ENCODE measurements at places on chromosomes 3 and 15.

DNA sequence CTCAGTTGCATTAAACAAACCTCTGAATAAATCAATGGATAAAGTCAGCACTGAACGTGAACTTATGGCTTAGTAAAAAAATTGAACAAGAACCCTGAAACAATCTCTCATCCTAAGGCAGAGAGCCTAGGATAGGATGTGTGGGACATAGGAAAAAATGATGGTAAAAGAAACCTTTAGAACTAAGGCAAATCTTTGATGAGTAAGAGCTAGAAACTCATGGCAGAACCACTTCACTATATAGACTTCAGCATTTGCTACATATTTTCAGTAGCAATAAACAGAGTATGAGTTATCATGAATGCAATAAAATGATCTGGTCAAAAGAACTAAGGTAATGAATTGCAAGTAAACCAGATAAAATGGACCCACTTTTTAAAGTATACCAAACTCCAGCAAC lies 725.8 kb upstream of the DPPA4 start:
- no peak for DNase-seq

GRCh38 chr3:64138656-64139375 lies 86.5 kb downstream of the PRICKLE2 start:
- no peak for DNase-seq

DNA sequence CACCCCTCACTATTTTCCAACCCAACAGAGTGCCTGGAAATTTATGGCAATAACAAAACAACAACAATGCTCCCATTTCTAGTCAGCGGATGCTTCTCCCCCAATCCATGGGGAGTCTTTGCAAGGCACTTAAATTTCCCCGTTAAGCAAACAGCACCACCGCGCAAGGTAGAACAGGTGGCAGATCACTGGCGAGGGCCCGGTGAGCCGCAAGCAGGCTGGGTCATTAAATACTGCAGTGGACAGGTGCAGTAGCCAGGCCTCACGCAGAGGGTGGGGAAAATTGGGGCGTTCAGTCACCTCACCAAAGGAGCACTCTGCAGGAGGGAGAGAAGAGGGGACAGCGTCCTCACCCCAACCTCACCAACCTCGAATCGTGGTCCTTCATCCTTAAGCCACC lies 147.5 kb downstream of the NTRK3 start:
- no peak for DNase-seq

DNA sequence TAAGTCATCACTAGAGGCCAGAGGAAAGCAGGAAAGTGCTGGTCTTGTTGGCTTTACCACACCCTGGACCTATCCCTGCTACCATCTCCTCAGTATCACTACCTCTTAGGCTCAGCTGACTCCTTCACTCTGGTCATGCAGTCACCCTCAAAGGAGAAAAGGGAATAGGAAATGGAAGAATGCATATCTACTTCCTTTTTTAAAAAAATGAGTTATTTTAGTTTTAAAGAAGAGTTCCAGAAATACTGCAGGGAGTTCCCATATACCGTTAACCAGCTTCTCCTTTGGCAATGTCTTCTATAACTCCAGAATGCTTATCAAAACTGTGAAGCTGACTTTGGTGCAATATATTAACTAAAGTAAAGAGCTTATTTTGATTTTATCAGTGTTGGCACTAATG lies 688.6 kb downstream of the DIPK2A start:
- no peak for DNase-seq

DNA sequence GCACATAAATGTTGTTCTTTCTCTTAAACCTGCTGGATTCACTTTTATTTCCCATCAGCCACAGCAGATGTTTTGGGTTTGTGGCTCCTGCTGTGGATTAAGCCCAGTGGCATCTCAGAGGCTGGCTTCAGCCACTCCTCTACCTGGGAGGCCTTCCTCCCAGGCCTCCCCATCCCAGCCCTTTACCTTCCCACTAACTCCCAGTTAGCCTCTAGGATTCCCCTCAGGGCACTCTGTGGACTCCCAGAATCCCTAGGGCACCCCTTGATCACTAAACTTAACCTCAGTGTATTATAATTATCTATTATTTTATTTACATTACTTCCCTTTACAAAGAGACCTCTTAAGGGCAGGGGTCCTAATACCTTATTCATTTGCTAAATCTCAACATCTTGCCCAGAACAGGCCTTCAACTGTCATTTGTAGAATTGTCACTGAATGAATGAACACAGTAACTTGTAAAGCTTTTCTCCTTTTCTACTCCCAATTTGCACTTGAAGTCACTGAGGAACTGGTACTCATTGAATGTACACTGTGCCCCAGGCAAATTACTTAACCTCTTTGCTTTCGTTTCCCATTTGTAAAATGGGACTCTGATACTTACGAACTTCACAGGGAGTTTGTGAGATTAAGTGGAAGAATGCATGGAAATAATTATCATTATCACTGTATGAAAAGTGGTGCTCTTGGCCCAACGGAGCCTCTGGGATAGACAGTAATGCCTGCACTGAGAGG lies 8.3 kb downstream of the CCDC13 start:
- no peak for DNase-seq

GRCh38 chr15:41809526-41810220 lies 18.2 kb upstream of the JMJD7 start:
- DNase-seq, result no peak

DNA sequence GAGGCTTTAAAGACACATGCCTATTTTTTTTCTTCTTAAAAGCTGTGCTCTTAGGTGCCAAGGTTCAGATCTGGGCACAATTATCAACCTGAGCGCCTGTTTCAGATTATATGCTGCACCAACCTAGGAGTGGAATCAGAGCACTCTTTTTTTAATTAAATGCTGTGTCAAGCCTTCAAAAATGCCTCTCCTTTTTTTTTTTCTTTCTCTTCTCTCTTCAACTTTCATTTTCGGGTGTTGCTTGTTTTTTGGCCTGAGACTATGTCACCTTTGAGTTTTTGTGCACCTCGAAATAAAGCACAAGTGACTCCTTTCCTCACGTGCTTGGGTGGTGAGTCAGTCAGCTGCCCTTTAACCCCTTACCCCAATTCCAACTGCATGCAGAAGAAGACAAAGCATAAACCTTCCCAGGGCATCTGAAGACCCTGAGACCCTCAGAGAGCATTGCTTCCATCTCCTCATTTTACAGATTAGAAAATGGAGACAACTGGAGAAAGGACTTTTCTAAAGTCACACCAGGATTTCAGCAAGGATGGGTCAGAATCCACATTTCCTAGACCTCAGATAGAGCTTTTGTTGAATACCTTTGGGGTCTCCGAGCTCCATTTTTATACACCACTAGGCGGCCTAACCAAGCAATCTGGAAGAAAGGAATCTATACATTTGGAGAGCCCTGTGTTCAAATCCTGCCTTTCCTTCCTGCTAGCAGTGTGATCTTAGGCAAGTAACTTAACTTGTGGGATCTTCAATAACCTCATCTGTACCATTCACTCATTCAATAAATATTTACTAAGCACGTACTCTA lies 631 bp upstream of the PRICKLE2 start:
- DNase-seq, result no peak

DNA sequence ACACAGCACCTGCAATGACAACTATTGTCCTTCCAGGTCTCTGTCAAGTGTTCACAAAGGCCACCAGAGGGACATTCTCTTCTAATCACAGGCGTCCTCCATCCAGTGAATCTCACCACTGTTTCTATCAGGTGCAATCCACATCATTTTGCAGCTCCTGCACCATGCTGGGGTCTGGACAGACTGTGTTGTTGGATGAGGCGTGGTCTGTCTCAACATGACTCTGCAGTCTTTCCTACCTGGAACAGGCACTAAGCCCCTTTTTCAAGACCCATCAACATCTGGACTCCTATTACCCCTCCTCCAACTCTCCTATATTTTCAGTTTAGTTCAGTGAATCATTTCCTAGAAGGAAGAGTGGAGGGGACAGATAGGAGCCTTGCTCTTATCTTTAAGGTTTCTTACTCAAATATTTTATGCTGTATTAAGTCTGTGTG lies 31.5 kb upstream of the VEPH1 start:
- no peak for DNase-seq

GRCh38 chr15:58571491-58571890 lies 139.7 kb downstream of the LIPC start:
- no peak for DNase-seq

- no peak for DNase-seq
These were observed 1077.0 kb downstream of the ROBO2 start for GRCh38 chr3:78116874-78117273.

- DNase-seq, result no peak
These were observed 423 bp downstream of the TKT start for GRCh38 chr3:53255423-53255774.

DNA sequence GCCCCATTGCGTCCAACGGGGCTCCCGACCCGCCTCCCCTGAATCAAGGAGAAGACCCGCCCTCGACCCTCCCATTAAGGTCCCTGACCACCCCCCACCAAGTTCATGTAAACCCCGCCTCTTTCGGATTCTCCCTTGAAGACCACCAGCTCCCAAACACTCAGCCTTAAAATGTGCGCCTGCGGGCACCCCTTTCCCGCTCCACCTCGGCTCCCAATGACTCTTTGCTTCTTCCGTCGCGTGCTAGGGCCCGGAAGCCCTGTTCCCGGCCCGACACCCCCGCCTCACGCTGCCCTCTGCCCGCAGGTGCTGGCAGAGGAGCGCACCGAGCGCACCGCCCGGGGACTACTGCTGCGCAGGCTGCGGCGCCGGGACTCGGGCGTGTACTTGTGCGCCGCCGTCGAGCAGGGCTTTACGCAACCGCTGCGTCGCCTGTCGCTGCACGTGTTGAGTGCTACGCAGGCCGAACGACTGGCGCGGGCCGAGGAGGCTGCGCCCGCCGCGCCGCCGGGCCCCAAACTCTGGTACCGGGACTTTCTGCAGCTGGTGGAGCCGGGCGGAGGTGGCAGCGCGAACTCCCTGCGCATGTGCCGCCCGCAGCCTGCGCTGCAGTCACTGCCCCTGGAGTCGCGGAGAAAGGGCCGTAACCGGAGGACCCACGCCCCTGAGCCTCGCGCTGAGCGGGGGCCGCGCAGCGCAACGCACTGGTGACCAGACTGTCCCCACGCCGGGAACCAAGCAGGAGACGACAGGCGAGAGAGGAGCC lies 2.7 kb upstream of the LSMEM2 start:
- no peak for DNase-seq

- DNase-seq, result no peak
These were observed 30.5 kb downstream of the CCDC32 start for GRCh38 chr15:40534371-40534770.

DNA sequence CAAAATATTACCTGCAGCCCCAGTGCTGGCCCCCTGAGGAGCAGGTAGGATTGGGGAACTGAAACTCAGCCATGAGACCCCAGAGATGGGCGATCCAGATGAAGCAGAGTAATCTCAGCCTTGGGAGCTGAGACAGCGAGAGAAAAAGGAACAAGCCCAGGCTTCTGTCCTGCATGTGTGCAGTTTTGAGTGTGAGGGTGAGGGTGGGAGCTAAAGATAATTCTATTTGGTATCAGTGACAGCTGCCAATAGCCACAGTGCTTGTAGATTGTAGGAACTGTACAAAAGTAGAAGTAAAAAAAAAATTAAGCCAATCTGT lies 5.9 kb downstream of the ATP8B4 start:
- DNase-seq, result no peak

DNA sequence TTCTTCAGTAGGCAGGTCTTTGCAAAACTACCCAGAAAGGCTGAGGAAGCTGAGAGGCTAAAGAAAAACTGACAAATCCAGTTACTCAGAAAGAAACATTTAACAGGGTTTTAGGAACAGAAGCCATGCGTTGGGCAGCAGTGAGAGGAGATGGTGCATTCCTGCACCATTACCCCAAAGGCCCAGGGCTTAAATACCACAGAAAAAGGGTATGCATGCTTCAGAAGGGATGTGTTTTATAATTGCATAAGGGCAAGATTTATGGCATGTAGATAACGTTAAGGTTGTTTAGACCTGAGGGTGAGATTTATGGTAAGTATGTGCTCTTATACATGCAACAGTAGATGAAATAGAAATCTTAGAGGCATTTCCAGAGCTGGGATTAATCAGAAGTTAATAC lies 10.0 kb downstream of the C3orf52 start:
- no peak for DNase-seq

GRCh38 chr15:101179341-101180153 lies 72.3 kb downstream of the CHSY1 start:
- no peak for DNase-seq

DNA sequence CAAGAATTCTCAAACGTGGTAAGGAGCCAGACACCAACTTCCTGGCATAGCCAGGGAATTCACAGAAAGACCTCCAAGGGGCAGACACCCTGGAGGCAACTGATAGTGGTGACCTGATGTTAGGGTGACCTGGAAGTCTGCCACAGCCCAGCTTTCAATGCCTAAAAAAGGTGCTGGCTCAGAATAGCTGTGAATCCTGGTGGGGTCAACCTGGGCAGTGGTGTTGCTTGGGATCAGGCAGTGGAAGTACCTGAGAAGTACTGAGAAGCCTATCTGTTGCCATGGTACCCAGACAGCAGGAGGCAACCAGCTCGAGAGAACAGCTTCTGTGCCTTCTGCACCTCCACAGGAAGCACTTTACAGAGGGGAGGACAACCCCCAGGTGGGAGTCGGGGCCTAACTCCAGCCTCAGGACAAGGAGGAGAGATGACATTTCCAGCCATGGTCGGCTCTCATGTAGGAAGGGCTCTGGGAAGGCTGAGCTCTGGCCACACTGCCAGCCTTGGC lies 55.4 kb upstream of the LARS2 start:
- DNase-seq, result no peak

GRCh38 chr3:49032646-49033304 lies 3.6 kb upstream of the IMPDH2 start:
- no peak for DNase-seq

DNA sequence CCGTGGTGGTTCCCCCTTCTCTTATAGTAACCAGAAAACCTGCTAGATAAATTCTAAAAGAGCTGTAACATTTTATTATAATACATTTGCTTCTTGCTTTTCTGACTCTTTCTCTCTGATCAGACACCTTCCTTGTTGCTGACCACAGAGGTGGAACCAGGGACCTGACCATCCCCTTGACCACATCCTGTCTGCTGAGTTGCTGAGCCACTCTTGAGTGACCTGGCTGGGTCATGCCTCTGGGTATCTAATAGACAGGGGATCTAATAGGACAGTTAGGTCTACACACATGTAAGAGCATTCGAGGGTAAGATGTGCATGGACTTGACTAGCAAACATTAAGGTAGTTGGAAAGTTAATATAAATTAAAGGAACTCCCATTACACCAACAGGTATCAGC lies 22.8 kb upstream of the TRIM59 start:
- DNase-seq, result no peak

DNA sequence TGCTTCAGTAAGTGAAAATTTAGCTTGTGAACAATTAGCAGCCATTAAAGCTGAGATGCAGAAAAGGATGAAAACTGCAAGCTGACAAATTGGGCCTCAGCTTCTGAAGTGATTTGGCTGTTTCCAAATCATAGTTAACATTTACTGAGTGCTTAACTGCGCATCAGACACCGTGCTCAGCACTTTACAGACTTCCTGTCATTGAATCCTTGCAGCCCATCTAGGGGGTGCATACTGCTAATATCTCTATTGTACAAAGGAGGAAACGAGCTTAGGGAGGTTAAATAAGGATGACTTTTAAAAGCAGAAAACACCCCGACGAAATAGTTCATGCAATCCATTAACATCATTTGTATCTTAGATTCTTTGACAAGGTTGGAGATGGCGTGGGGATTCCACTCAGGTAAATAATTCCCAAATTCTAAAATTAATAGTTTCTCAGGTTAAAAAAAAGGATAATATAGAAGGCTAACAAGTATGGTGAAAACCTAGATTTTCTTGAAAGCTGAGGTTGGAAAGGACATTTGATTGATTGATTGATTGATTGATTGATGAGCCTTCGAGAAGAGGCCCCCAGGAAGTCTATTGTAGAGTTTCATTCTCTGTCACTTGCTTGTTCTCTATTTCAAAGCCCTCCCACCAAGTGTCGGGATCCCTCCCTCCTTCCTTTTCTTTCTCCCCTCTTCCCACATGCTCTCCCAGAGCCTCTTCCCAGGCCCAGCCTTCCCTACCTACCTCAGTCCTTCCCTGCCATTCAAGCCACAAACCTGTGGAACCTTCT lies 23.5 kb upstream of the EPHB3 start:
- DNase-seq, result no peak
